ENCODE measurements at places on chromosomes 1 and 21.
A peak's percentile ranks its signal among the peaks of the same experiment; 100 is the strongest.

DNA sequence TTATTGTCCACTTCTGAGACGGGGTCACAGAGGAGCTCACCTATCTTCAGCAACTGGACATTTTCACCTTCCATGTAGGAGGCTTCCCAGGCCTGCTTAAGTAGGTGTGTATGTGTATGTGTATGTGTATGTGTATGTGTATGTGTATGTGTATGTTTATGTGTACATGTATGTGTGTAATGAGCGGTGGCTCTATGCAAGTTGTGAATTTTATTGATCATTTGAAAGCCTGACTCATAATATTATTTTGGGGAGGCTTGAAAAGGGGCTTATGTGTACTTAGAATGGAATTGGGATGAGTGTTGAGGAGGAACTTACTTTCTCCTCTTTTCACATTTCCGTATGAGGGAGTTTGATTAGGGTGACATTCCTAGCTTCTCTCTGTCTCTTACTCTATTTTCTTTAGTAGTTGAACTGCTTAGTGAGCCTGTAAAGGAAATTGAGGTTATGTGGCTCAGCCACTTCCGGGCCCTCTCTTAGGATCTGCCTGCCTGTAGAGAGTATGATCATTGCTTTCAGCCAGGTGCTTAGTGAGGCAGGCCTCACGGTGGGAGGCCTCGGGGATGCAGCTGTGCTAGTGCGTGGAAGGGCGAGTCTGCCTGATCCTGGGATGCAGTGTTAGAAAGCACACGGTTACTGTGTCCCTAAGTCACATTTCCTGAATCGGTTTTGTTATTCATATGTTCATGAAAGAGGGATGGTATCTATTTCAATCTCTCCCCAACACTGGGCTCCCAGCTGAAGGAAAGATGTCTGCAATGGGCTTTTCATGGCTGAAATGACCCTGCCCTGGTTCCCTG, 61.0 kb downstream of the IER5 start:
- DNase-seq = peak; percentile 51

GRCh38 chr1:117942293-117942692, 12.8 kb downstream of the WDR3 start:
- no peak for DNase-seq

DNA sequence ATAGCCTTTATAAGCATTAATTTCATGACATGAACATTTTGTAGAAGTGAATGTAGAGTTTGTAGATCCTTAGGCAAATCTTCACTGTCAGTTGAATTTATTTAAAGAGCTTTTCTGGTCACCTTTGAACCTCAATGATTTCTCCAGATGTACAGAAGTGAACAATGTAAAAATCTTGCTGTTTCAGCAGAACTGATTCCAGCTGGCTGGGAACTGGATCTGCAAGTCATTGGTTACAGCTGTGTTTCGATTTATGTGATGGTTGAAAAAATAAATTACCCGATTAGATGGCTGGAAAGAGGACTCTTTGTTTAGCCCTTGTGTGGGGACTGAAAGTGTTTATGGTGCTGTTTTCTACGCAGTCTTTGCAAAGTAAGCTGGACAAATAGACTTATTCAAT, 849.8 kb downstream of the USP25 start:
- DNase-seq = no peak

DNA sequence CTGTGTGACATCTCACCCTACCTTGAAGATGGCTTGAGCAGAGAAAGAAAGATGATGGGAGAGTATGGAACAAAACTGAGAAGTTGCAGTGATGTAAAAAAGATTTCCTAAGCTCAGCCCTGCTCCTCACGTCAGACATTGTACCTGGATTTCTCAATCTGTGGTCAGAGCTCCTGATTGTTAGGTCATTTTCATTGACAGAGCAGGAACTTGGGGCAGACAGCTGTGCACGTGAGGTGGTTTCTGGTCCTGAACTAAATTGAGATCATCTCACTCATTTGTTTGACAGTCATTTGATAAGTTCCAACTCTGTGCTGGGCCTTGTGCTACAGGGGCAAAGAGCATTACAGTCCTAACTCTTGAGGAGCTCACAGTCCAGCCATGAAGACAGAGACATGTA, 10.2 kb downstream of the TRAF3IP3 start:
- no peak for DNase-seq

DNA sequence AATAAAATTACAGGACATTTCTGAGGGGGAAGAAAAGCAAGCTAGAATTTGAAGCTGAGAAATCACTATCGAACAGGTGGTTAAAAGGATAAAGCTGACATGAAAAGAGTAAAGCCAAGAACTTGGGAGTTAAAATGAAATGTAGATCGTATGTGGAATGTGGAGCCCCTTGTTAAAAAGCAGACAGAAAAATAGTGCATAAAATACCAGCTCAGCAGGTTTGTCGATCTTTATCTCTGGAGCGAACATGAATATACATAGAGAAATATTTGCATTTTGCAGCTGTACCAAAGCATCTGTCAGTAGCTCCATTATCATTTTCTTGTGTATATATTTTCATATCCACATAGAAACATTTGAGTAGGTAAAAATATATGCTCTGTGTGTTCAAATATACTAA, 73.6 kb upstream of the CDC42BPA start:
- DNase-seq = no peak

DNA sequence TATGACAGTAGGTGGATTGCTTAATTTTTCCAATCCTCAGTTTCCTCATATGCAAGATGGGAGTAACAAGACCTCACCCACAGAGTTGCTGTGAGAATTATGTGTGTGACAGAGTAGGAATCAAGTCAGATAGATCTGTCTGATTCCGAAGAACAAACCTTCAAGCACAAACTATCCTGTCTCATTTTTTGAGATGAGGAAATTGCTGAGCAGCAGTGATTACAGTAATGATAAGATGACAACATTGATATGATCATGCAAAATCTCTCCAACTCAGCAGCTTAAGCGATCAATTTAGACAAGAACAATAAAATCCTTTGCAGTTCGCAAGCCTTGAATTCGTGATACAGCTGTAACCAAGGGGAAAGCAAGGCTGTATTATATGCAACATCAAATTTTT, 474.1 kb downstream of the OMA1 start:
- DNase-seq = no peak

DNA sequence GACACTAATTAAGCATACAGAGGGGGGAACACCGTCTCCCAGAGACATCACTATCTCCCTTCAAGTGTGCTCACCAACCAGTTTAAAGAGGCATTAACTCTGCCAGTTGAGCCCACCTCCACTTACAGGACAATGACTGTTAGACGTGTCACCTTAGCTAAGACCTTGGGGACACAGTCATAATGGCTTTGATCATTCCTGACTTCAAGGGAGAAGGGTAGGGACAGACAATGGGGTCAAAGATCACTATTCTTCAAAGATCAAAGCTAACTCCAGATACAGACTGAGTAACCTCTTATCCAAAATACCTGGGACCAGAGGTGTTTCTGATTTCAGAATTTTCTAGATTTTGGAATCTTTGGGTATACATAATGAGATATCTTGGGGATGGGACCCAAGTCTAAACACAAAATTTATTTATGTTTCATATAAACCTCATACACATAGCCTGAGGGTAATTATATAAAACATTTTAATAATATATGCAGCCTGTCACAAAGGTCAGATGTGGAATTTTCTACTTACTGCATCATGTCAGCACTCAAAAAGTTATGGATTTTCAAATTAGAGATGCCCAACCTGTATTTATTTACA, 246.1 kb downstream of the SLC45A1 start:
- DNase-seq = no peak

GRCh38 chr21:46157396-46157986, 2.1 kb upstream of the FTCD start:
- no peak for DNase-seq

GRCh38 chr1:154574716-154575115, 7.1 kb downstream of the CHRNB2 start:
- no peak for DNase-seq
